T-helper 2 cell treated with Interferon-gamma antibody and Interleukin-4, amounts not matched to agents 5 μg/mL and 100 μg/mL, for 36 hours (primary cell): ENCODE measurements at places on chromosomes 12 and 14.

DNA sequence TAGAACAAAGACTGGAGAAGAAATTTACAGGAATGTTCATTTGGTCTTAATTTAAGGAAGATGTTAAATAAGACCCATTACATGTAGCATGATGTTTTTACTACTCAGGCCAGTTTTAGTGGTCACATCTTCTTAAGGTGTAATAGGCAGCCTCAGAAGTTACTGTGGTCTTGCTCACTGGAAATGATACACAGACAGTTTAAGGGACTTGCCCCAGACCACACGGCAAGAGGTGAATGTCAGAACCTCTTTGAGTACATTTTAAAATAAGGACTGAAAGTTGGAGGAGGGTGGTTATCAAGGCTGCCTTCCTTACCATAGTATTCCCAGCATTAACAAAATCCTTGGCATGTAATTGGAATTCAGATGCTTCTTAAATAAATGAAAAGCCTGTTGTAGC, 37.9 kb downstream of the LRRK2 start:
- DNase-seq = no peak

DNA sequence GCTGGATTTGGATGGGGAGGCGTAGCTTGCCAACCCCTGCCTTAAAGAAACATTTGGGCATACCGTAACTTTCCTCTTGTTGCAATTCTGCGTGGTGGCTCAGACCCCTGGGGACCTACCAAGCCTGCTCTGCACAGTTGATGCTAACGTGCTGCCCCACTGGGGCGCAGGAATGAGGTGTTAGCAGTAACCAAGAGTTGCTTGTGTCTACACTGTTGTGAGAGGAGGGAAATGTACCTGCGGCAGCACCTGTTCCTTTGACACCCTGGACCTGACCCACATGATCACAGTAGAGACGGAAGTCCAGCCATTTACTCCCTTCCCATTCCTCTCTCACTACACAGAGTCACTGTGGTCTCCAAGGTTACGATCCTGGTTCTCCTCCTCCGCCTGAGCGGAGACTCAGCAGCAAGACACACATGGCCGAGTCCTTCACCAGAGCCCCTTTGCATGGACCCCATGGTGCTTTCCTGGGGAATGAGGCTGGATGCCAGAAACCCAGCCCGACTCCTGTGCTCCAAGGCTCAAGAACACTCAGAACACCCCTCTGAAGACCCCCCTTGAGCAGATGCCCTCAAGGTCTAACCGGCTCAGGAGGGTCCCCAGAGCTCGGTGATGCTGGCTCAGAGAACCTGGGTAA, 84.8 kb downstream of the FBXL14 start:
- no peak for DNase-seq

DNA sequence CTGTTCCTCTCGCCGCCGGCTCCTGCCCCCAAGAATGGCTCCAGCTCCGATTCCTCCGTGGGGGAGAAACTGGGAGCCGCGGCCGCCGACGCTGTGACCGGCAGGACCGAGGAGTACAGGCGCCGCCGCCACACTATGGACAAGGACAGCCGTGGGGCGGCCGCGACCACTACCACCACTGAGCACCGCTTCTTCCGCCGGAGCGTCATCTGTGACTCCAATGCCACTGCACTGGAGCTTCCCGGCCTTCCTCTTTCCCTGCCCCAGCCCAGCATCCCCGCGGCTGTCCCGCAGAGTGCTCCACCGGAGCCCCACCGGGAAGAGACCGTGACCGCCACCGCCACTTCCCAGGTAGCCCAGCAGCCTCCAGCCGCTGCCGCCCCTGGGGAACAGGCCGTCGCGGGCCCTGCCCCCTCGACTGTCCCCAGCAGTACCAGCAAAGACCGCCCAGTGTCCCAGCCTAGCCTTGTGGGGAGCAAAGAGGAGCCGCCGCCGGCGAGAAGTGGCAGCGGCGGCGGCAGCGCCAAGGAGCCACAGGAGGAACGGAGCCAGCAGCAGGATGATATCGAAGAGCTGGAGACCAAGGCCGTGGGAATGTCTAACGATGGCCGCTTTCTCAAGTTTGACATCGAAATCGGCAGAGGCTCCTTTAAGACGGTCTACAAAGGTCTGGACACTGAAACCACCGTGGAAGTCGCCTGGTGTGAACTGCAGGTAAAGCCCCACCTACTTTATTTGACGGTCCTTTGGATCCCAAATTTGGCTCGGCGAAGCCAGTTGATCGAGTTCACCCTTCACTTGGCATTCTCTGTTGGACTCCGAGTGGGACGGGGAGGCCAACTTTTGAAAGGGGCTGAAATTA, 1.5 kb downstream of the WNK1 start:
- DNase-seq = peak; percentile 39

DNA sequence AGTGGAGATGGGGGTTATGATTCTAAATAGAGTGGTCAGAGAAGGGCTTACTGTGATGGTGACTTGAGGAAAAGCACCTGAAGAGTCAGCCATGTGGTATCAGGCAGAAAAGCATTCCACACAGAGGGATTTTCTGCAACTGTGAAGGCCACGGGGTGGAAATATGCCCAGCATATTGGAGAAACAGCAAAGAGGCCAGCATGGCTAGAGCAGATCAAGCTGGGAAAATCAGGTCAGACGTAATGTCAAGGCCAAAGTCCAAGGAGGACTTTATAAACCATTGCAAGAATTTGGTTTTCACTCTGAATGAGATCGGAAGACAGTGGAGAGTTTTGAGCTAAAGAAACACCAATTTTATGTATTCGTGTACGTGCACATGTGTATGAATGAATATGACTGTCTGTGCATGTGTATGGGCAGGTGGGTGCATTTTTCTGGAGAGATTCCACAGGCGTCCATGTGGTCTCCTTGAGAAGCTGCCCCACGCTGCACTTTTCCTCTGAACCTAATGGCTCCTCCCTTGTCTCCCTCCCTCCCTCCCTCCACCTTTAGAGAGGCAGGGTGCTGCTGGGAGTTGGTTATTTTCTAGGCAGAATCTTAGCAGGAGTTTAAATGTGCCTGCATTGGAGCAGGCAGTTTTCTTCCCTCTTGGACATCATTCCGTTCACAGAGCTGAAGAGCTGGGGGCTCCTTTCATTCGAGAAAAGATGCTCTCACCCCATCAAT, 97.4 kb upstream of the PPP4R3A start:
- no peak for DNase-seq

GRCh38 chr12:108305991-108306501, 33.1 kb downstream of the CMKLR1 start:
- no peak for DNase-seq

DNA sequence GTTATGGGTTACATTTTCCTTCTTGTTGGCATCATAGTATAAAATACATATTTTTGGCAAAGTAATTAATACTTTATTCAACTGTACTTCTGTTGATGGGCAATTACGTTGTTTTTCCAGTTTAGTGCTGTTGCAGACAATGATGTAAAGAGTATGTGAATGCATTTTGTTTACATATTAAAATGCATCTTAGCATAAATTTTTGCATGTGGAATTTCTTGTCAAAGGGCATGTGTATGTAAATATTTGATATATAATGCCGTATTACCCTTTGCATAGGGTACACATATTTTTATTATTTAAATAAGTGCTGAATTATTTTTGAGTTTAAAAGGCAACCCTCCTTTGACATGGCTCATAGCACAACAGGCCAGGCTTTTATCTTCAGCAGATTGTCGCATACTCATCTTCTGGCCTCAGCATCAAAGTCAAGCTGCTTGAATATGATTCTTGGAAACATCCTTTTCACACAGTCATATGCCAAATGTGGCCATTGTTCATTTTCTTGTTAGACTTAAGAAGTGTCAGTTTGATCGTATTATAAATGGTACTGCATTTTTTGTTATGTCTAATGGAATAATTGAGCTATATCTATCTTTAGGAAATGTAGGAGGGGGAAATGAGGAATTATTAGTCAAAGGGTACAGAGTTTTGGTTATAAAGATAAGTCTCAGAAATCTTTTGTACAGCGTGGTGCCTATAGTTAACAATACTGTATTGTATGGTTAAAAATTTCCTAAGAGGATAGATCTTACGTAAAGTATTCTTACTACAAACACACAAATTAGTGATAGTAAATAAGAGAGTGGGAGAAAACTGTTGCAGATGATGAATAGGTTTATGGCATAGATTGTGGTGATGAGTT, 138.5 kb downstream of the FUT8 start:
- no peak for DNase-seq

DNA sequence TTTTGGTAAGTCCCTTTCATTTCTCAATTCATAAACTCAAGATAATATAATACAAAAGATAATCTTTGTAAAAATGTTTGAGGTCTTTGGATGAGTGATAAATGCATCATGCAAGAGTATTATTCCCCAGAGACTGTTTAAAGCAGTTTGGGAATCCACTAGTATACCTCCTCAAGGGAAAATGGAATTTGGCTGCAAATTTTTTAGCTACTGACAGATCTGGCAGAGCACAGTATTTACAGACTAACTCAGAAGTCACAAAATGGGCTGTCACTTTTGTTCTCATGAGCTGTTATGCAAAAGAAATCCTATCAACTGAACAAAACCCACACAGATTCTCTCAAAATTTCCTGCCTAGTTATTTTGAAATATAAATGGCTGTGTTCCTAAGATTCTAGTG, 9.9 kb downstream of the SPIC start:
- DNase-seq = no peak

- no peak for DNase-seq
Measured at GRCh38 chr12:51752234-51752889, 96.2 kb downstream of the FIGNL2 start.

- no peak for DNase-seq
Measured at GRCh38 chr14:103243764-103244737, 90.0 kb upstream of the EIF5 start.

GRCh38 chr12:47753021-47754001, 5.4 kb downstream of the RAPGEF3 start:
- DNase-seq = no peak

DNA sequence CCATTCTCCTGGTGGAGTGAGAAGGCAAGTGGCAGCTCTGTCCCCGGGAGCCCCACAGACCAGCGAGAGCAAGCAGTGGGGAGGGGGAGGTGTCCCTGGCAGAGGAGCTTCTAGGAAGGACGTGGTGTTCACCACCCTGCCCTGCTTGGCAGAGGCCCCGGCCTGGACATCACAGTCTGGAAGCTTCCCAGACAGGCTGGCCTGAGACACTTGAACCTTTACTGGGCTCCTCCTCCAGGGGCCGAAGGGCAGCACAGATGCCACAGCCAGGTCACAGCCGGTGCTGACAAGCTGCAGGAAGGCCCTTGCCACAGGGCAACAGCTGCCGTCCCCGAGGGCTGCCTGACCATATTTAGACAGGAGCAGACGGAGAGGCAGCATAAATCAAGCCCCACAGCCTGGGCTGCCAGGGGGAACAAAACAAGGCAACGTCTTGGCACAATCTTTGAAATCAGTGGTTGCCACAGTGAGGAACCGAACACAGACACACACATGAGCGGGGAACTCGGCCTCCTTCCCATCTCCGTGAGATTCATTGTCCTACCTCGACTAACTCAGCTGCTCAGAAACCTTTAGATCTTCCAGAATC, 28.5 kb downstream of the PRIMA1 start:
- no peak for DNase-seq

DNA sequence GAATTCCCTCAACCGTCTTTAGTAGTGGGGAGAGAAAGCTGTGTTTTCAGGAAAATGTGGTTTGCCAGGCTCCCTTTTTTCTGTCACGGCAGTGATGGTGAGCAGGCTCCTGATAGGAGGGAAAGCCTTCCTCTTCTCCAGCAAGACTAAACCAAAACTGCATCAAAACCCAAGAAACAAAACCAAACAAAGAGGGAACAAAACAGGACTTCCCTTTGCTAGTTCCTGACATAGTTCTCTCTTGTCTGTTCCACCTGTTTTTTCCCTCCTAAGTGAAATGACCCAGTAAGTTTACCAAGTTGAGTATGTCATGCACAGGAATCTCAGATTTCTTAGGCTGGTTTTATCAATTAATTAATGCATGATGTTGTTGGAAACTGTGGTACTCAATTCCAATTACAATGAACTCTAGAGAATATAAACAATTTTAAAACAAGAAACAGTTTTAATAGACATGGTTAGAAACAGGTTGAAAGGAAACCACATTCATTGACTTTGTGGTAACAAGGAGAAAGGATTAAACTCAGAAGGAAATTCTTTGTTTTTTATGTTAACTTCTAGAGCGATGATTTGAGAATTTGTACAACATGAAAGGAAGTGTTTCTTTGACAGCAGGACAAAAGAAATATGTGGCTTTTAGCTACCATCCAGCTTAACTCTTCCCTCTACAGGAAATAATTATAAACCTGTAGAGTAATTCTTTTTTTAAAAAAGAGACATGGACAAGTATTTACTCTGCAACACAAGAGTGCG, 23.0 kb upstream of the CSRP2 start:
- no peak for DNase-seq

DNA sequence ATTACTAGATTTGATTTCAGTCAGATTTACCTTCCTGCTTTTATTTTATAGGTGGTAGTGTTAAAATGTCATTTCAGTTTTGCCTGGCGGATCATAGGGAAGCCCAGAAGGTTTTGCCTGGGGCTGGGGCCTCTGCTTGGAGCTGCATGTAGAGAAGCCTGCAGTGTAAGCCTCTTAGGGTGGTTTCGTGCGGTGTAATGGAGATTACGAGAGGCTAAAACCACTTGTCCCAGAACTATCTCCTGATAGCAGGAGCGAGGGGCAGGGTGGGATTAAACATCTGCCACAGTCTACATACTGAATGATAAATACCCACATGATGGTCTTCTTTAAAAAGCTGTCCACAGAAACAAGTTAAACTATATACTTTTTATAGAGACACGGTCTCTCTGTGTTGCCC, 35.0 kb upstream of the DICER1 start:
- DNase-seq = no peak

GRCh38 chr14:103839579-103839978, 7.8 kb downstream of the PPP1R13B start:
- DNase-seq = no peak

DNA sequence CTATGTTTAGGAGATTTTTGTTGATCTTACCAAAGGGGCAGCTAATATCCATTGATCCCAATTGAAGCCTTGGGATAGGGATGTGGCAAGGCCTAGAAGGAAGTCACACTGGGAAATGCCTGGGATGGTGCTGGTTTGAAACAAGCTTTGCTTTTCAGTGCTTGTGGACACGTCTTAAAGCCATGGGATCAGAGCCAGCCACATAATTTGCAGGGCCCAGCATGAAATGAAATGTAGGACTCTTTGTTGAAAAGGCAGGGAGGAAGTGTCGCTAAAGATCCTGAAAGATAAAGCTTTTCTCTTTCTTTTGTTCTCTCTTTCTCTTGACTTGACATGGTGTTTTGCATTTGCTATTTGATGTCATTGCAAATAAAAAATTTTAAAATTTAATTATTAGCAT, 5.0 kb downstream of the TTC9 start:
- no peak for DNase-seq

GRCh38 chr12:12660201-12660600, 35.8 kb downstream of the GPR19 start:
- DNase-seq = no peak
